Effector memory CD8-positive, alpha-beta T cell (primary cell): ENCODE measurements at places on chromosomes 11 and 22.

DNA sequence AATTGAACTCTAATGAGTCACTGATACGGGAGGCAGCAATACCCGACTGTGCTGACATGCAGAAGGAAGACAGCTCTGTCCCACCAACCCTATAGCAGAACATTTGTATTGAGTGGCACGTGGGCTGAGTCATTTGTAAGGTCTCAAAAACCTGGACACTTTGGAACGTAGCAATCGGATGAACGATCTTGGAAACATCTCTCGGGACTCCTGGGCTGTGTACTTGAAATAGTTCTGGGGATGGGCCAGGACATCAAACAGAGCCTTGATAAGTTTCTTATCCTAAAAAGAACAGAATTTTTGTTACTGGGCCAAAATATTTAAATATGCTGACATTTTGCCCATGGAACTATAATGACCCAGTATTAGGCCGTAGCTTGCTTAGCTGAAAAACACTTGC is 17.1 kb upstream of the NRIP3 start:
- no peak for DNase-seq

GRCh38 chr11:77252555-77253270 is 48.8 kb downstream of the GDPD4 start:
- DNase-seq, result no peak

DNA sequence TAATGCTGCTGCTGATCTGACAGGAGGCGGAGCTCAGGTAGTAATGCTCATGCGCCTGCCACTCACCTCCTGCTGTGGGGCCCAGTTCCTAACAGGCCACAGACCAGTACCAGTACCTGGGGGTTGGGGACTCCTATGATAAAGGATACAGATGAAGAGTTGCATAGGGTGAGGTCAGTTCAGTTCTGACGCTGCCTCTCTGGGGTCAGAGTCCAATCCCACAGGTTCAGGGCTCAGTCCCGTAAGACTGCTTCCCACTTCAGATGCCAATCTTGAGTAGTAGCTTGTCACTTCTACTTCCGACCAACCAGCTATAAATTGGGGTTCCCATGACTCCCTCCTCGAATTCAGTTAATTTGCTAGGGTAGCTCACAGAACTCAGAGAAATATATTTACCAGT is 8.6 kb downstream of the ASRGL1 start:
- no peak for DNase-seq

DNA sequence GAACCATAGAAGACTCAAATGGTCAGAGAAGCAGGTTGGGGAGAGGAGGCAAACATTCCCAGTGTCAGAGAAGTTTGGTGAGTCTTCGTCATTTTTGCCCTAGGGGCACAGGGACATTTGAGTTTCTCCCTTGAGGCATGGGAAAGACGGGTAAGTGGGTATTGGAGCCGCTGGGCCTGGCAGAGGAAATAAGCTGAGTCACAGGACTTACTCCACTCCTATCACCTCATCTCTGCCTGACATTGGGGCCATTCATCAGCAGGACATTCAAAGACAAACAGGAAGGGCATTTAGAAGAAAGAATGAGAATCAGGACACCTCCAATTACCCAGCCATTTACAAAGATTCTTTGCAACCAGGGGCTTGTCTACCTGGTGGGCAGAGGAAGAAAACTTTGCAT is 100.7 kb upstream of the SEZ6L start:
- DNase-seq, result no peak

DNA sequence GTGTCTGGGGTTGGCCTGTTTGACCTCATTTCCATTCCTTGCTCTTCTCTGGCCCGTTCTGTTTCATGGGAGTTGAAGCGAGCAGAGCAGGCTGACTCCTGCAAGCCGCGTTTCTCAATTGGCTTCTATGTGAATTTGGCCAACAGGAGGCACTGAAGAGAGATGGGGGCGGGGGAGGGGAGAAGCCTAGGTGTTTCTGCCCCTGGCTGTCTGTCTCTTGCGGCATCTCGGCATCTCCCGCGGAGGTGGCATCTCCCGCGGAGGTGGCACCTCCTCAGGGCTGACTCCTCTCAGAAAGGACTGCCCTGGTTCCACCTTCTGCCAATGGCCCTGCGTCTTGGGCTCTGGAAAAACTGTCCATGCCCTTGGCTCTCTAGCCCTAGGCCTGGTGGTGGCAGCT is 125.6 kb upstream of the CSNK2A3 start:
- DNase-seq, result no peak

DNA sequence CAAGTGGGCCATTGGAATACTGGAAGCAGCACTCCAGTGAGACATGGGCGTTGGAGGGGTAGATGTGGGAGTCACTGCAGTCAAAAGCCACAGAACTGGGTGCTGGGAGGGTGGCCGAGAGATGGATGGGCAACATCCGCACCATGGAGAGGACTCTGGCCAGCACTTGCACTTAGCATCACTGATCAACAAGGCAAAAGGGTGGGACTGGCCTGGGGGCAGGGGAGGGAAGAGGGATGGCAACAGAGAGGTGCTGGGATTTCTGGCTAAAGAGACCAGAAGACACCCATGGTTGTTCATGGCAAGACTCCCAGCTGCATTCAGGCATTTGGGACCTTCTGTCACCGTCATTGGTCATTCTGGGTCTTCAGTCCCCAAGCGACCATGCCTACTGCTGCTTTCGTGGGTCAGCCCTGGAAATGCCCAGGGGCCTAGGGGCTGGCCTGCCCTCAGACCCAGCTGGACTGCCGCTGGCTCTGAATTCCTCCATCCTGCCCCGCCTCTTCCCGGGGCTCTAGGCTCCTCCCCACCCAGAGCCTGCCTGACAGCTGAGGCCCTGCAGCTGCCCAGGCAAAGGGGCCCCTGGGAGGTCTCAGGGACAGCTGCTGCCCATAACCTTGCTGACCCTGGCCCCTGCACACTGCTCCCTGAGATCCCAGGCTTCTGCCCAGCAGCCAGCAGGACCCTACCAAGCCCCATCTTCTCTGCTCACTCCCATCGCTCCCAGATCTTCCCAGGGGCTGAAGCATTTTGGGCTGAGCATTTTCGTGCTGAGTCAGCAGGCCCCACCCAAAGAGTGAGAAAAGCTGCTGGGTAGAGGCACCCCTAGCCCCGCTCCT is 13.0 kb upstream of the CDC42EP2 start:
- no peak for DNase-seq

DNA sequence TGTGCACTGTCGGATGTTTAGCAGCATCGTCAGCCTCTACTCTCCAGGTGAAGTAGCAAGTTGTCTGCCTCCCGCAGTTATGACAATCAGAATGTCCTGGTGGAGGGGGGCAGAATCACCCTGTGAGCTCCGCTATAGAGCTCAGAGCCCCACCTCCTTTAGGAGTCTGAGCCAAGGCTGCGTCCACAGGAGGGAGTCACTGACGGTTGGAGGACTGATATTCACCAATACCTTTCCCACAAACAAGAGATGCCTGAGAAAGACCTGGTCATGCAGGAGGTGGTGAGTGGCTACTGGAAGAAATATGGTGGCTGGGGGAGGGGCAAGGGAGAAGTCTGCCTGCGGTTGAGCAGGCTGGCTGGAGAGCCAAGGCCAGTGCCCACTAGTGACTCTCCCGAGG is 41.7 kb upstream of the ADA2 start:
- DNase-seq, result no peak

DNA sequence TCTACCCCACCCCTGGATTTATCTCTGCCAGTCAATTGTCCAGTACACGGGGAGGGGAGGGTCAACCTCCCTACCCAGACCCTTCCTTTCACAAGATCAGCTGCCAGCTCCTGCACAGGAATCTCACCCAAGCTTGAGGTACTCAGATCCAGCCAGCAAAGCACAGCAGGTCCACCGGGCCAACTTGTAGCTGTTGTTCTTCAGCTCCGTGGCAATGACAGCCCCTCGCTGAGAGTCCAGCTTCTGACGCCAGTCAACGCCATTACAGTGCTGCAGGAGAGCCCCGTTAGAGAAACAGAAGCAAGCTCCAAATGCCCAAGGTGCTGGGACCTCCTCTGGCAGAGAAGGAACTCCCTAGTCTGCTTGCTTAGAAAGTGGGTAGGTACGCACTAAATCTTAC is 5.5 kb upstream of the FOXRED2 start:
- DNase-seq, result no peak

DNA sequence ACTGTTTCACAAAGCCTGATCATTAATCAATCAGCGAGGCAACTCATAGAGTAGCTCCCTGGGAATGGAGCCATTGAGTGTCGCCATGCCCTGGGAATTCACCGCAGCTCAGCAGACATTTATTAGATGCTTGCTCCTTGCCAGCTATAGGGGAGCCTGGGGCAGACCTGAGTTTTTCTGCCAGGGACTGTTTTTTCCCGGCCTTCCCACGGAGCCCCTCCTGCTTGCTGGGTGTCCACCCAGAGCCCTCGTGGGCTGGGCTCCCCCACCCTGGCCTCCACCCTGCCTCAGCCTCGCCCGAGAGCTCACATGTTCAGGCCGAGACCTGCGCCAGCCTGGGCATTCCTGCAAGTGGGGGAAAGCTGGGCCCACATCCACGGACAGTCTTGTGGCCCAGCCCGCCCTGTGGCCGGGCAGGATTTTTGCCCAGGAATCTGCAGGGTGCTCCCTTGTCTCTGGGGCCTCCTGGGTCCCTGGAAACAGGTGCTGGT is 64.9 kb downstream of the SMIM38 start:
- DNase-seq, result no peak

DNA sequence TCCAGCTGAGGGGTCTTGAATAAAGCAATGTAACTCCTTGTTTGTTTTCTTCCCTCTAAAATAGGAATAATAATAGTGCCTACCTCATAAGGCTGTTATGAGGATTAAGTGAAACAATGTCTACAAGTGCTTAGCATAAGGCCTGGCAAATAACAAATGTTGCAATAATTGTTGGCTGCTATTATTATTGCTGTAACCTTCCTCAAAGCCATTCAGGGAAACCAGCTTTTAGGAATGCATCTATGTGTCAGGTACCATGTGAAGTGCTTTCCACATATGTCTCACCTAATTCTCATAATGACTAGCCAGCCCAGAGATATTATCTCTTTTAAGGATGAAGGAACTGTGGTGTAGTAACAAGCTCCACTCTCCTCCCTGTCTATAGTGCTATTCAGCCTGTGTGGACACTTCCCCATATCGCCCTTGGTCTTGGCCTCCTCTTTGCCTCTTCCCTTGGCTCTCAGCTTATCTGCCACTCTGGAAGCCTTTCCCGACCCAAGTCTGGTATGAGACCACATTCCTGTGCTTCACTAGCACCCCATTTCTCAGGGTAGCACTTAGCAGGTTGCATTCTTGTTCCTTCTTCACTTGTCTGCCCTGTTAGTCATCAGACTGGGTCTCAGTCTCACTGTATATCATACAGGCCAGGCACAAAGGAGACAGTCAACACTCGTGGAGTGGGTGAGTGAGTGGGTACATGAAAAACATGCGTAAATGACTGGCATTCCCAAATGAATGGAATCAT is 23.8 kb downstream of the CSNK2A3 start:
- DNase-seq, result no peak

DNA sequence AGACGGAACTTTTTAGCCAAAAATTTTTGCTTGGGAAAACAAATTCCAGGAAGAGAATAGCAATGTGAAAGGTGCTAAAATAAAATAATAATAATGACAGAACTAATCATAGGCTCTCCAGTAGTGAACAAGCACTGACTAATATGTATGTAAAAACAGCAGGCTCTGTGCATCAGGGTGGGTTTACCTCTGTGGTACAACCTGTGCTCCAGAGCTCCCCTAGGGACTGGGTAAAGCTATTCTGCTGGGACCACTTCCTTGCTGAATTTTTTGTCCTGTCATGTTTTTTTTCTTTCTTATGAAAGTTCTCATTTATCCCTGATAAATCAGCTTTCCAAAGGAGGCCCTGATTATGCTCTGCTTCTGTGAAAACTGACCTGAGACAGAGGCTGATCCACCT is 18.8 kb downstream of the LUZP2 start:
- no peak for DNase-seq

- DNase-seq, result no peak
Observed at GRCh38 chr22:49303781-49304461, 523.8 kb downstream of the BRD1 start.

DNA sequence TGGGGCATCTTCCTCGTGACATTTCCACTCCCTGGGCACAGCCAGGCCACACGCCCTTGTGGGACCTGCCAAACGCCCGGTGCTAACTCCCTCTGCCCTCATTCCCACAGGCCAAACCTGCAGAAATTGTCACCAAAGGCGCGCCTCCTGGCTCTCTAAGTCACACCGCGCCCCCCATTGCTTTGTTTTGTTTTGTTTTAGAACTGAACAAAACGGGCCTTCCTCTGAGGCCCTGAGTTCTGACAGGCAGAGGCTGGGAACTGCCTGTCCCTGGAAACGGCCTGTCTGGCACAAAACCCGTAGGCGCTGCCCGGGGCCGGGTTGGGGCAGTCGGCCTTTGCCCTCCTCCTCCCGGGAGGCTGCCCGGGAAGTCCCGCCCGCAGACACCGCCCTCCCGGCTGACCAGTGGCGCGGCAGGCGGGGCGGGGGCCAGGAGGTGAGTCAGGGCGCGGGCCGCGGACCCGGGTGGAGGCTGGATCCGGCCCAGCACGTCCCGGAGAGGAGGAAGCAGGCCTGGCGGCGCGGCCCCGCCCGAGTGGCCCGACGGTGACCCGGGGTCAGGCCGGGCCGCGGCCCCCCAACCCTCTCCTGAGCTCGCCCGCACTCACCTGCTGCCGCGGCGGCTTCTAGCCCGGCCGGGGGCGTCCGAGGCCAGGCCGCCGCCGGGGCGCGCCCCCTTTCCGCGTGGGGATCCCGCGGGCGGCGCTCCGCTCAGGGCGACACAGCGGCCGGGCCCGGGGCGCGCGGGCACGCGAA is 465 bp downstream of the SUN2 start:
- peak; percentile 49 for DNase-seq

- no peak for DNase-seq
Observed at GRCh38 chr11:1193326-1194230, 29.3 kb upstream of the MUC5B start.

DNA sequence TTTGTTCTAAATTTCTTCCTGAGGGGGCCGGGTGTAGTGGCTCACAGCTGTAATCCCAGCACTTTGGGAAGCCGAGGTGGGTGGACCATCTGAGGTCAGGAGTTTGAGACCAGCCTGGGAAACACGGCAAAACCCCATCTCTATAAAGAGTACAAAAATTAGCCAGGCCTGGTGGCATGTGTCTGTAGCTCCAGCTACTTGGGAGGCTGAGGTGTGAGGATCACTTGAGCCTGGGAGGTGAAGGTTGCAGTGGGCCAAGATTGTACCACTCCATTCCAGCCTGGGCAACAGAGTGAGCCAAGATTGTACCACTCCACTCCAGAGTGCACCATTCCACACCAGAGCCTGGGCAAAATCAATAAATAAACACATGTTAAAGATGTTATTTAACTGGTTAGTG is 20.6 kb upstream of the TOP3B start:
- no peak for DNase-seq

GRCh38 chr11:128956401-128957201 is 13.9 kb upstream of the TP53AIP1 start:
- peak; percentile 26 for DNase-seq

GRCh38 chr11:125807909-125808308 is 20.0 kb downstream of the PATE3 start:
- no peak for DNase-seq

DNA sequence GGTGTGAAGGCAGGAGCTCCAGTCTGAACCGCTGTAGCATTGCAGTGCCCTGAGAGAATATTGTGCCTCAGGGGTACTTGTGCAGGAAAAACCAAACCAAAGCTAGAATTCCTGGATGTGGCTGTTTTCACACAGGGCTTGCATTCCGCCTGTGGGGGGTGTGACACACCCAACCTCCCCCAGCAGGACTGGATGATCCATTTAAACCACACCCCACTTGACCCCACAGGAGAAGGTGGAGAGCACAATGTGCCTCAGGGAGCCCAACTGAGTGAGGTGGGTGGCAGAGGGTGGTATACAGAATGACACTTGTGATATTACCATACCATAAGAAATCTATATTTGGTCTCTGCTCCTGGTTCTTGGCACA is 66.9 kb upstream of the SLC22A12 start:
- no peak for DNase-seq
